ENCODE measurements at places on chromosomes 7 and 10.

DNA sequence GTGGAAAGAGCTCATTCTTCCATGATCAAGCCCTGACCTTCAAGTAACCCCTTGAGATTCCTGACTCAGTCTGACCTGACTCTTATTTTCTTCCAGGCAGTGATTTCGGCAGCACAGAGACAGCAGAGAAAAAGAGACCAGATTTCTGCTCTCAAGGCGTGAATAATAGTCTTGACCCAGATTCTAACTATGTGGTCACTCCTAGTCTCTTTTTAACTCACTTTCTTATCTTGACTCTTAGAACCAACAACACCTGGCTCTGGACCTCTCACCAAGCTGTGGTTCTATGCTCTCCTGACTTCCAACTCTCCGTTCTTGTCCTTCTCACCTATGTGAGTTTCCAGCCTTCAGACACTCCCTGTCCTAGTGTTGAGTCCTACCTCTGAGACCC is 36.9 kb upstream of the KDM7A start:
- H3K4me3 ChIP-seq, result no peak overlapping the region
- no peak for DNase-seq
- no peaks in the 10 kb centered on the region for H3K36me3 ChIP-seq
- H3K27ac ChIP-seq, result no peak overlapping the region
- no peaks in the 10 kb centered on the region for H3K27me3 ChIP-seq

DNA sequence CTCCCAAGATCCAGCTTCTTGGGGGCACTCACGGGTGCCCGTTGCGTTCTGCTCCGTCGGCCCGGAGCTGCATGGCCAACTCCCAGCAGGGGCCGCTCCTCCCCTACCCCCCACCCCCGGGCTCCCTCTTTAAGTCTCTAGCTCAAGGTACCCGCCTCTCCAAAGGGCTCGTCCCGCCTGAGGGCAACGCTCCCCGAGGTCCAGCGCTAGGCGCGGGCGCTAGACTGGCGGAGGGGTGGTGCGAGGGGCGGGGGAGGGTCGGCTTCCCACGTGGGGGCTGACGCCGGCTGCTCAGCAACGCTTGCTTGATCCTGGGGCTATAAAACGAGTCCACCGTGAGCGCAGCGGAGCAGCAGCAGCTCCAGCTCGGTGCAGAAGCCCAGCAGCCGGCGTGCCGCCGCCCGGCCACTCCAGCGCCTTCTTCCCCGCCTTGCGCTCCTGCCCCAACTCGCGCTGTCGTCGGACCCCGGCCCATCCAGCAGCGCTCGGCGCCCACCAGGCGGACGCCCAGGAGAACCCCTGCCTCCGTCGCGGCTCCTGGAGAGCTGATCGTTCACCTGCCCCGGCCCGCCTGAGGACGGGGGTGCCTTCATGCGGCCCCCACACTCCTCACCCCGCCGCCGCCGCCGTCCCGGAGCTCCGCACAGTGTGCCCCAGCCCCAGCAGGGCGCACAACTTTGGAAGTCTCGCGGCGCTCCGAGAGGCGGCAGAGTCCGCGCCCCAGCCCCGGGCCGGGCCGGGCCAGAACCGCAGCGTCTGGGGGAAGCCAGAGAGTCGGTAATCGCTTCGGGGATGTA is at the start of gene ADRA2A:
TSS of gene ADRA2A (plus strand) at position 348 of the 797 bp plus-strand sequence. CDS start 968 bp downstream, outside the sequence.
- H3K27me3 ChIP-seq, result peaks cover 25% of the 10 kb centered on the region
- no peak for DNase-seq
- no peaks in the 10 kb centered on the region for H3K4me1 ChIP-seq
- H3K36me3 ChIP-seq, result no peaks in the 10 kb centered on the region
- no peak within 1 kb of the TSS for H3K27ac ChIP-seq

- no peaks in the 10 kb centered on the region for H3K36me3 ChIP-seq
- peak overlapping the region; percentile 22 for H3K4me3 ChIP-seq
- no peak for DNase-seq
- peaks cover 32% of the 10 kb centered on the region for H3K4me1 ChIP-seq
- H3K27me3 ChIP-seq, result no peaks in the 10 kb centered on the region
Observed at GRCh38 chr10:97781618-97782331, 10.0 kb upstream of the SFRP5 start.

DNA sequence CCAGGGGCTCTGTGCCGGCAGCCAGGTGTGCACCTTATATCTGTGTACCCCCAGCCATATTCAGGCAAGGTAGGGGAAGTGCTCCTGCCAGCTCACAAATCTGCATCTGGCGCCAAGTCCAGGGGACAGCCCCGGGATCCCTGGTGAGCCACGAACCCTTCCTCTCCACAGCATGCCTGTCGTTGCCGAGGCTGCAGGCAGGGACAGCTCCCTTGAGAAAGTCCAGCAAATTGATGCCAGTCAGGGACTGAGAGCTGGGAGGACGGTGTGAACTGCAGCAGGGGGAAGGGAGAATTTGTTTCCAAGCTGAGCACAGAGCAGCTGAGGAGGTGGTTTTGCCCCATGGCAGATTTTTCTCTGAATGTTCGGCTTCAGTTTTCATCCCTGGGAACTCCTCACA is 919 bp downstream of the PLA2G12B start:
- no peaks in the 10 kb centered on the region for H3K36me3 ChIP-seq
- DNase-seq, result no peak
- H3K27ac ChIP-seq, result no peak overlapping the region
- no peaks in the 10 kb centered on the region for H3K27me3 ChIP-seq
- no peaks in the 10 kb centered on the region for H3K4me1 ChIP-seq

DNA sequence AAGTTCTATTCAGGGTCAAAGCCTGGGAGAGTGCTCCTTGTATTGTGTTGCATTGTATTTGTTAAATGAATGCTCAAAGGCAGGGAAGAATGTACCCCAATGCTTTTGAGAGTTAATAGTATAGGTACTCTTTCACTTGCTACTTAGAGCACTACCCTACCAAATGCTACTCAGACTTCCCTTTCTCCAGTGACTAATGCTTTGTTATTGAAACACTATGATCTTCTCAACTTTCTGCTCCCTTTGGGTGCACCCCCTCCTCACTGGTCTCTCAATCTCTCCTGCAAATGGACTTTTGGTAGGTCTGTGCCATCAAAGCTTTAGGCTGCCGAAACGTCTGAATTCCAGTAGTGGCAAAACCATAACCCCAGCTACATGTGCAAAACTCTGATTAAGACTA is 177.7 kb upstream of the AHR start:
- H3K27me3 ChIP-seq, result no peaks in the 10 kb centered on the region
- H3K4me3 ChIP-seq, result no peak overlapping the region
- no peak overlapping the region for H3K27ac ChIP-seq
- peaks cover 5% of the 10 kb centered on the region for H3K4me1 ChIP-seq
- no peaks in the 10 kb centered on the region for H3K36me3 ChIP-seq

Data from CD8-positive, alpha-beta memory T cell (primary cell).